ENCODE measurements at places on chromosomes 2 and 18.

- no peak for DNase-seq
Measured at GRCh38 chr18:34660572-34660971, 49.5 kb upstream of the DTNA start.

- DNase-seq, result no peak
Measured at GRCh38 chr2:121943285-121943684, 187.8 kb downstream of the TSN start.

- DNase-seq, result no peak
Measured at GRCh38 chr2:240183006-240183874, 42.8 kb upstream of the OTOS start.

- DNase-seq, result no peak
Measured at GRCh38 chr2:11008773-11009172, 97.0 kb downstream of the KCNF1 start.

GRCh38 chr2:38130876-38131275 is 54.9 kb upstream of the CYP1B1 start:
- no peak for DNase-seq

DNA sequence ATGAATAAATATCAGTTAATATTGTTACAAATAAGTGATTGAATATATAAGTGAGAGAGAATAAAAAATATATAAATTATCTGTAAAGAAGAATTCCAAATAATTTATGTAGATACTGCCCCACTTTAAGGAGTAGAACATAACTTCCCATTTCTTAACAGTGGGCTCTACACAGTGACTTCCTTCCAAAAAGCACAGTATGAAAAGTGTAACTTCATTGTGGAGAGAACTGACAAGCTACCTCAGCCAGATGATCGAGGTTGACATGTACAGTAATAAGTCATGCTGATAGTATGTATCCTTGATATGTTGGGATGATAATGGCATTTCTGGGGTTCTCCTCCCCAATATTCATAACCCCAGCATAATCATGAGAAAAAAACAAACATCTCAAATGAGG is 191.9 kb upstream of the FN1 start:
- no peak for DNase-seq

GRCh38 chr18:13746633-13747032 is 20.2 kb downstream of the RNMT start:
- DNase-seq, result no peak

Data from MCF 10A (cell line).